ENCODE measurements at places on chromosomes 4 and X. TPM values are rescaled to one million over a fixed set of nuclear protein-coding genes. Genes with fewer than 3 reads are reported as not detected.

ADAMTS3 gene
- total RNA-seq = 3.0 TPM

RHOXF1 gene
- not detected for total RNA-seq

HTT-AS gene
- total RNA-seq = not detected

TNIP3 gene
- not detected for total RNA-seq

WDFY3 gene
- 89.1 TPM for total RNA-seq

REELD1 gene
- total RNA-seq = 0.78 TPM

SOX3 gene
- not detected for total RNA-seq

CORIN gene
- 2.3 TPM for total RNA-seq

SMIM31 gene
- total RNA-seq = not detected

MAGEB10 gene
- total RNA-seq = not detected

KIAA1210 gene
- 0.12 TPM for total RNA-seq

DNA sequence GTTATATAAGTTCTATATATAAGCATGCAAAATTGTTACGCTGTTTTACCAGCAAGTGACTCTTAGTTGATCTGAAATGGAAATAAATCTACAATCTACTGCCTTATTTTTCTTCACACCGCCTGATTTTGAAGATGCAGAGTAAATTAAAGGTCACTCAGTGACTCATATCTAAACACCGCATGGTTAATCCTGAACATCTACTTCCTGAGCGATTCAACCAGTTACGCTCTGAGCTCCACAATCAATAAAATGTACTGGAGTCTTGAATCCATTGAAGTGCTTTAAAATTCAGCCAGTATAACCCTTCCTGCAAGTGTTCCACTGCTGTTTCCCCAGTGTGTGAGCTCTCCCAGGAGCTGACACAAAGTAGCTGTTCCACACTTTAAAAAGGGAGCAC, 192.8 kb downstream of the SLC7A11 start:
- ATAC-seq = no peak

DNA sequence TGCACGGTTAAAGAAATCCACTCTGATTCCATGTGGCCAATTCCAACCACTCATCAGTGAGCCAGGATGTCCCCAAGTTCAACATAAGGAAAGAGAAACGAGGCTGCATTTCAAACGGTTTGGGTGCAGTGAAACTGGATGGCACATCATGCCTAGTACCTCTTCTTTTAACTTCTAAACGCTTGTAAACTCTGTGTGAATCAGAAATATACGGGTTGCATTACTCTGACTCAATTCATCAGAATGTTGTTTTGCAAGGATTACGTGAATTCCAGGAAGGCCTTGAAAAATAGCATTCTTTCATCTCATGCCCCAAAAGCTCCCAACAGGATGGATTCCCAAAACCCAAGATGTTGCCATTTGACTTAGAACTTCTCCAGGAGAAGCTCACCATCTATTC, 270.4 kb downstream of the LDB2 start:
- ATAC-seq = peak; percentile 63

DNA sequence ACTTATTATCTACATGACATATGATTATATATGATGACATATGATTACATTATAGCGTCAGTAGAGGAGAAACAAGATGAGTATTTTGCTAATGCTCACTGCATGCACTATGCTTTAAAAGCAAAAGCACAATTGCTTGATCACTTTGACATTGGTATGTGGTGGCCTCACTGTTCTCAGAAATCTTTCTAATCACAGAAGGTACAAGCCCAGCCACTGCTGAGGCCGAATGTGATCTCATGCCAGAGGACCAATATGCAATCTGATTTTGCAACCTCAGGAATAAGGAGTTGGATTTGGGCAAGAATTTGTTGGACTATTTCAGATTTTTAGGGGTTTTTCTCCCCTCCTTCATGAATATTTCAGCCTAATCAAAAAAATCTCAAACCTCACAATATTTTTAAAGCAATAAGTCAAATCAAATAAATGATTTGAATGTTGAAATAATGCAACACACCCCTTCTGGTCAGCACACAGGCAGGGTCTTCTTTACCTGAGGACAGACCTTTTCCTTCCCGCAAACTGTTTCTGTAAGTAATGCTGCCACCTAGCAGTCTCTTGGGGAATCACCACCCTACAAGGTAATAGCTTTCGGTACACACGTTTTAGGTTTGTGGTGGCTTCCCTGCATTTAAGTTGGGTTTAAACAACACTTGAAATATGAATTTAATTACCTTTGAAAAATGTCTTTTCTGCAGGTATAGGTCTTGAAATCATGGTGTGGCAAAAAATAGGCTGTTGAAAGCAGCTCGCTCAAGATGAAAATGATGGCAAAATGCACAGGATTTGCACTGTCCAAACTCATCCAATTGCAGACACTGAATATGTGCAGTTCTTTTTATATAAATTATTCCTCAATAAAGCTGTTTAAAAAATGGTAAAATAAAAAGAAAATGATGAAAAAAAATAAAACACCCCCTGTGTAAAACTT, 4.8 kb upstream of the CXCL13 start:
- no peak for ATAC-seq

GRCh38 chrX:19370061-19370460, 26.3 kb downstream of the PDHA1 start:
- ATAC-seq = no peak

DNA sequence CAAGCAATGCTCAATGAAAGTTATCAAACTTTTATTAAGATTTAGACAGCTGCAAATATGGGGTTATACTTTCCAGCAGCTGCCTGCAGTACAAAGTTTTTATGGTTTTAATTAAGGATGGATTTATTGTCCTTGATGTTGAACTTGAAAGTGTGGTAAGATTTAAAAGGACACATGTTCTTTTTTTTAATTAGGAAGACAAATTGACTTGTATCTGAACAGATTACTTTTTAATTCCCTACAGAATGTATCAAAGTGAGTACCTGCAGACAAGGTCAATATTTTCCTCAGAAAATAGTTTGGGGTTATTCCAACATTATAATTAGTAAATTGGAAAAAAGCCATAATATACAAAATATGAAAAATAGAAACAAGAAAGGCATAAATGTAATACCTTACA, 218.2 kb upstream of the NEIL3 start:
- ATAC-seq = no peak

GRCh38 chrX:106612393-106612763, 600 bp downstream of the RADX start:
- ATAC-seq = no peak

DNA sequence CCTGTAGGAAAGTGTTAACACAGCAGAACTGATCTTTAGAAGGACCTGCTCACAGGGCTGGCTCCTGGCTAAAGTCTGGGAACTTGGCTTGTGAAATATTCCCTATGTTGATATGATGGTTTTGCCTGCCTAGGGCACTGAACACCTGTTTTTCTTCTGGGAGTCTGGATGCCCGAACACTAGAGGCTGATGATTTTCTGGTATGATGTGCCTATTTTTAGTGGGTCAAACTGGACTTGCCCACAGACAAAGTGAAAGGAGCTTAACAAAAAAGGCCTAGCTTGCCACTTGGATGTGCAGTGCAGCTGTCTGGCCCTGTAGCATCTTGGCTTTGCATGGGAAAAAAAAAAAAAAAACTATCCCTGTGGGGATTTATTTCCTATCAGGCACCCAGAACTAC, 39.1 kb downstream of the ZNF674 start:
- no peak for ATAC-seq

GRCh38 chr4:19707876-19708275, 543.8 kb upstream of the SLIT2 start:
- no peak for ATAC-seq

DNA sequence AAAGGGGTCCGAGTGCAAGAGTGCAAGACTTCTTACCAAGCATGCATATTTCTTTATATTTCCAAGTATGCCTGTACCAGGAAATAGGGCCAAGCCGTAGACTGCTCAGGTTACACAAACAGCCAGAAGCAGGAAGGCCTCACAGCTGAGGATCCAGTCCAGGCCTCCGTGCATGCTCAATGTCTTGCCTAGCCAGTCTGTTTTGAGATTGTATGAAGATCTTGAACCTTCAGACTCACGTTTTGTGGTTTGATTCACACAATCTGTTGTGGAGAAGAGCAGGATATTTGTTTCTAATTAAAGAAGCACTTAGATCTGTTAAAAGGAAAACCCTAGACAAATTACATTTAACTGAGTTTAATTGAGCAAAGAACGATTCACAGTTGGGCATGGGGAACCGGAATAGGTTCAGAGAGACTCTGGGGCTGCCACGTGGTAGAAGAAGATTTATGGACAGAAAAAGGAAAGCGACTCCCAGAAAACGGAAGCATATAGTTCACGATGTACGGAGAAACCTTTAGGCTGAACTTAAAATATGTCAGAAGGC, 1.2 kb downstream of the MGST2 start:
- peak; percentile 60 for ATAC-seq

GRCh38 chr4:176889776-176890175, 97.1 kb upstream of the VEGFC start:
- no peak for ATAC-seq

DNA sequence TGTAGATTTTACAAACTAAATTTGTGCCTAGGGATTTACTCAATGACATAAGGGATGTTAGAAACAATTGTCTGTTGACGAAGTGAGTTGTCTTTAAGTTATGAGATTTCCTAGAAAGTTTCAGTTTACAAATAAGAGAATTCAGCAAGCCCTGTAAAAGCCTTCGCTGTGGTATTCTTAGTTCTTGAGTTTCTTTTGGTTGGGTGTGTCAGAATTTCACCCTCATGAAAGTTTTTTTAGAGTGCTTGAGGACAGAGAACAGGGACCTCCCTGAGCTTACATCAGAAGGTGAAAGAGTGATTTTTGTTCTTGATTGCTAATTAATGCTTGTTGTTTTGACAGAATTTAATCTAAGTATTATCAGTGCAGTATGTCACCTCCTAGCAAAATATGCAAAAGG, 2628.2 kb downstream of the ARAP2 start:
- ATAC-seq = no peak

DNA sequence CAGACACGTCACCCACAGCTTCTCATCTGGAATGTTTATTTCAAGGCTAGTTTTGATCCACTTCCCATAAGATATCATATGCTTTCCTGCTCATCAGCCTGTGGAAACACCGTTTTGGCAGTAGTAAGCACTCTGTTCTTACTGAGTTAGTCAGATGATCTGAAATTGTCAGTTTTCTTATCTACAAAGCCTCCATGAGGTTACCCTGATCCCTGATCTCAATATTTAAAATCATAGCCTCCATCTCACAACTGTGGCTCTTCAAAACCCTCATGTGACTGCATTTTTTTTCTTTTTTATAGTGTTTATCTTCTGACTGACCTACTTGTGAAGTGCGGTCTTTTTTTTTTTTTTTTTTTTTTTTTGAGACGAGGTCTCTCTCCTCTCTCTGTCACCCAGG, 22.7 kb downstream of the BST1 start:
- no peak for ATAC-seq

DNA sequence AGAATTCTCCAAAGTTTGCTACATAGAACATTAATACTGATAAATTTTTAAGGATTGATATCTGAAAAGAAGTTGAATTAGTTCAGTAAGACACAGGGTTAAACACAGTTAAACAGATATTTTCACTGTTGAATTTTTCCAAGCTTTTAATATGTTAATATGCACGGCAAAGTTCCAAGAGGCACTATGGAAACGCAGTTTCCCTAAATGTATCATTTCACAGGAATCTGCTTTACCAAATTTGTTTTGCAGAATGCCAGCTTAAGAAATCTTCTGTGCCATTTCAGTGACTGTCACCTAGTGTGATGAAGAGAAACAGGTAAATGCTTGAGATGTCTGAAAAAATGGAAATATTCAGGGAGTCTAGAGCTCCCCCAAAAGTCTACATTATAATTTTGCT, 395.9 kb upstream of the GRIA3 start:
- no peak for ATAC-seq

- no peak for ATAC-seq
Observed at GRCh38 chrX:133365871-133366611, 49.2 kb downstream of the GPC4 start.

GRCh38 chr4:21113496-21114223, 413.4 kb downstream of the PACRGL start:
- ATAC-seq = no peak

DNA sequence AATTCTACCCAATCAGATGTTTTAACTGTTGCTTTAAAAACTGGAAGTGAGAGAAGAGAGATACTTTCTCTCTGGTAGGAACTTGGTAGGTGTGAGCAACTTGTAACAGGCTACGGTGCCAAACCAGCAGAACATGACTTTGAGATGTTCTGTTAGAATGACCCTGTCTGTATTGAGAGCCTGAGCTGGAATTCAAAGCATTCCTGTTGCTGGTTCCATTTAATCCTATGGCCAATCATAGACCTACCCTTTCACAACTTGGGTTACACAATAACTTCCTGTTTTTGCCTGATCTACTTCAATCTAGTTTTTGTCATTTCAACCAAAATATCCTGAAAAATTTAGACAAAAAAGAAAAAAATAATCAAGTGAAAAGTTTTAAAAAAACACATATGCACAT, 1.7 kb upstream of the PRRG1 start:
- no peak for ATAC-seq

DNA sequence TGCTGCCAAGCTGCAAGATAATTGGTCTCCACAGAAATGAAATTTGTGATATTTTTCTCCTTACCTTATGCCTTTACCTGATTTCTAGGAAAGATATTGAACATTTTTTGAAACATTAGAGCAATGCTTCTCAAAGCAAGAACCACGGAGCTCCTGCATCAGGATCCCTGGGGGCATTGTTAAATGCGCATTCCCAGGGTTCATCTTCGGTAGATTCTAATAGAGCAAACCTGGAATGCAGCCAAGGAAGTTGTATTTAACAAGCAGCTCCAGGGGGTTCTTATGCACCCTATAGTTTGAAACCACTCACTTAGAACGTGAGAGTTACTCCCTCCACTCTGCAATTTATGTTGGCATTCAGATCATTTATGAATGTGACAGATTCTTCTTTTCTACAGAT, 126.2 kb downstream of the SLC39A8 start:
- ATAC-seq = no peak

DNA sequence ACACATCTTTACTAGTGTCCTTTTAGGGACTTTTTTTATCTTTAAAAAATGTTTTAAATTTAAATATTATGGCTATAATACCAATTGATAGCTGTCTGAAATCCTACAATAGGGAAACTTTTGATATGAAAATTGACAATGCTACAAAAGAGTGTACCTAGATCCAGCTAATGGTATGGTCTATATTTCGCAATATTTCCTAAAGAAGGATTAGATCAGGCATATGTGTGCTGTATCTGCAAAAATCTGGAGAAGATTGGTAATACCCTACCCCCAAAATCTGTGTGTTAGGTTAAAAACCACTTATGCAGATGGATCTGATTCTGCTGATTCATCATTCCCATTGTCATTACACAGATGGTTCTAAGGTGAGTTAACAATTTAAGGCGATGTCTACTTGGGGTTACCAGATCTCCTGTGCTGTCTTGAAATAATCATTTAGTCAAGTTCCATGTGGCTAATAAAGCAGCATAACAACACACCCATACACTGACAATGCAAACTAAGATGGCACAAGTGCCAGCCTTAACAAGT, 137.1 kb downstream of the GASK1B start:
- ATAC-seq = no peak

- no peak for ATAC-seq
Observed at GRCh38 chr4:38818441-38818976, 13.9 kb upstream of the TLR1 start.

GRCh38 chrX:40064055-40064597, 33.6 kb downstream of the BCOR start:
- no peak for ATAC-seq
